ENCODE measurements at places on chromosomes 12 and 14. TPM values are rescaled to one million over a fixed set of nuclear protein-coding genes. Genes with fewer than 3 reads are reported as not detected.

DNA sequence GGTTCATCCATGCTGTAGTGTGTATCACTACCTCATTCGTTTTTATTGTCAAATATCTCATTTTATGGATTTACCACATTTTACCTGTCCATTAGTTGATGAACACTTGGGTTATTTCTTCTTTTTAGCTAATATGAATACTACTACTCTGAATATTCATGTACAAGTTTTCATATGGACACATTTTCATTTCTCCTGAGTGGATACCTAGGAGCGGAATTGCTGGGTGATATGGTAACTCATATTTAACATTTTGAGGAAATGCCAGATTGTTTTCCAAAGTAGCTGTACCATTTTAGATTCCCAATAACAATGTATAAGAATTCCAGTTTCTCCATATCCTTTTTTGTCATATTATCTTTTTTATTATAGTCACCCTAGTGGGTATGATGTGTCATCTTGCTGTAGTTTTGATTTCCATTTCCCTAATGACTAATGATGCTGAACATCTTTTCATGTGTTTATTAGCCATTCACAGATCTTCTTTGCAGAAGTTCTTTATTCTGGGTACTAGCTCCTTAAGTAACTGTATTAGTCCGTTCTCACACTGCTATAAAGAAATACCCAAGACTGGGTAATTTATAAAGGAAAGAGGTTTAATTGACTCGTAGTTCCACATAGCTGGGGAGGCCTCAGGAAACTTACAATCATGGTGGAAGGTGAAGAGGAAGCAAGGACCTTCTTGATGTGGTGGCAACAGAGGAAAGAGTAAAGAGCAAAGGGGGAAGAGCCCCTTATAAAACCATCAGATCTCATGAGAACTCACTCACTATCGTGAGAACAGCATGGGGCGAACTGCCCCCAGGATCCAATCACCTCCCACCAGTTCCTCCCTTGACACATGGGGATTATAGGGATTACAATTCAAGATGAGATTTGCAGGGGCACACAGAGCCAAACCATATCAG, 11.9 kb downstream of the NRDE2 start:
- H3K4me3 ChIP-seq: no peak overlapping the region
- no peaks in the 10 kb centered on the region for H3K27me3 ChIP-seq
- peaks cover 29% of the 10 kb centered on the region for H3K36me3 ChIP-seq
- H3K27ac ChIP-seq: no peak overlapping the region
- no peak for DNase-seq

DNA sequence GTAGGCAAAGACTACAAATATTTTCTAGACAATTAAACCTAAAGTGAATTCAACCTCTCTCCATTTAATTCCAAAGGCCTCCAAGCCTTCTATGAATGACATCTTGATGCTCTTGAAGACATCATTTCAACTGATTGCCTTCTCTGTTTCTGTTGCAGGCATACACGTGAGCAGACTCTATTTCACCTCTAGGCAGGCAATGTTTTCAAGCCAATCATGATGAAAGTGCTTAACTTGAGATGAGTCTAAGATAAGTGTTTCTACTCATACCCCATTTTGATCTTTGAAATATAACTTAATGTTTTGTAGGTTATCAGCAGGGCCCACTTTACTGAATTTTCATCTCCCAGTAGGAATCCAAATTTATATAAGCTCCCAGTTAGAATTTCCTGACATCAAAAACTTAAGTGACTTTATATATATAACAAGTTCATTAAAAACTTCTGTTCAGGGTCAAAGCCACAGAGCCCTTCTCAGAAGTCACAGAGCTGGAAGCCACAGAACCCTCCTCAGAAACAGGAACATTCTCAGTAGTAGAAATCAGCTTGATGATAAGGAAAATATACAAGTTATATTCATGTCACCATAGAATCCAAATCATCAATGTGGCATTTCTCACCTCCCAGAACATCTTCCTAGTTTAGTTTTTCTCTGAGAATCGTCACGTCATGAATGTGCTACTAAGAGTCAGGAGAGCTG, 108.5 kb downstream of the PHLDA1 start:
- H3K27ac ChIP-seq: no peak overlapping the region
- H3K27me3 ChIP-seq: peaks cover 2% of the 10 kb centered on the region
- H3K36me3 ChIP-seq: peaks cover 10% of the 10 kb centered on the region
- no peak for DNase-seq

DNA sequence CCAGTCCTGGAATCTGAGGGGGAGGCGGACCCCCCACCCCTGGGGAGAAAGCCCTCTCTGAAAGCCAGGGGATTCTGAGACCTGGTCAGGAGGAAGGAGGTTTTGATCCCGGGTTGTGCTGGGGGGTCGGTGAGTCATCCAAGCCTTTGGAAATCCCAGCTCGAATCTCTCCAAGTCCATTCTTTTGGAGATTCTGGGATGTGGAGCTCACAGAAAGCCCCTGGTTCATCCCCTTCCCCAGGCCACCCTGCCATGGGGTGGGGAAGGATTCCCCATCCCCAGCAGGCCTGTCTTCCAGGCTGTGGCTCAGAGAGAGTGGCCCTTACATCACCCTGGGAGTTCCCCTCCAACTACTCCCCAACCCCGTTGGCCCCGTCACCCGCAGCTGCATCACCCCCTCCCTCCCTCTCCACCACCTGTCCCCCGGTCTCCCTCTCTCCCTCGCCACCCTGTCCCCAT, 14.3 kb downstream of the EXOC3L4 start:
- DNase-seq: no peak
- no peak overlapping the region for H3K4me3 ChIP-seq
- peaks cover 28% of the 10 kb centered on the region for H3K4me1 ChIP-seq
- no peaks in the 10 kb centered on the region for H3K36me3 ChIP-seq
- H3K27ac ChIP-seq: no peak overlapping the region
- H3K27me3 ChIP-seq: no peaks in the 10 kb centered on the region

- no peaks in the 10 kb centered on the region for H3K27me3 ChIP-seq
- peaks cover 20% of the 10 kb centered on the region for H3K4me1 ChIP-seq
- no peak overlapping the region for H3K27ac ChIP-seq
- no peak for DNase-seq
Measured at GRCh38 chr12:76874491-76875190, 4.2 kb downstream of the CSRP2 start.

DNA sequence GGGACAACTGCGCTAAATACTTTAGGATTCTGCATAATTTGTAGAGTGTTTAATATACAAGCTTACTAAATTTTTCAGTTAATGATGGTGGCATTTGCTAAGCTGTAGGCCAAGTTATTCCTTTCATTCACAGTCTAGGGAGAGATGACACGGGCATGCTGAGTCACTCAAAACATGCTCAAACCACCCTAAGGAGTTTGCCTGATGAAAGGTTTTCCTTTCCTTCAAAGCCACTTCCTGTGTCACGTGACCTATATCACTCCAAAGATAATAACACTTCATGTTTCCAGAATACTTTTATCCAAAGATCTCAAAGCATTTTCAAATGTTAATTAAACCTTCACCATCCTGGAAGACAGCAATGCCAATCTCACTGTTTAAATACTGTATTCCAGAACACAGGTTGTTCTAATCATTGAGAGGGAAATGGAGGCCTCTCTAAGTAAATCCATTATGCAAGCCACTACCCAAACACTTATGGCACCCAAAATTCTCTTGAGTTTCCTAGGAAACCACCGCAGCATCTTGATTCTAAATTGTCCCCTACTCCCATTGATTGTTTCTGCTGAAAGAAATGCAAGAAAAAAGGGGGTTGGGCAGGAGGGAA, 207.0 kb upstream of the CDKN3 start:
- H3K36me3 ChIP-seq: no peaks in the 10 kb centered on the region
- no peaks in the 10 kb centered on the region for H3K27me3 ChIP-seq
- H3K27ac ChIP-seq: peak overlapping the region; percentile 35
- no peak for DNase-seq
- no peak overlapping the region for H3K4me3 ChIP-seq
- peaks cover 21% of the 10 kb centered on the region for H3K4me1 ChIP-seq

GRCh38 chr14:100400115-100400514, 77.0 kb downstream of the SLC25A47 start:
- peaks cover 11% of the 10 kb centered on the region for H3K36me3 ChIP-seq
- no peak for DNase-seq

- no peaks in the 10 kb centered on the region for H3K4me1 ChIP-seq
- H3K36me3 ChIP-seq: peaks cover 74% of the 10 kb centered on the region
- H3K27me3 ChIP-seq: no peaks in the 10 kb centered on the region
- peak; percentile 46 for DNase-seq
- H3K4me3 ChIP-seq: no peak overlapping the region
Measured at GRCh38 chr12:110343736-110344555, 59.6 kb downstream of the ANAPC7 start.

GRCh38 chr12:5718073-5718472, 227.0 kb downstream of the ANO2 start:
- no peak overlapping the region for H3K27ac ChIP-seq
- H3K36me3 ChIP-seq: no peaks in the 10 kb centered on the region

DNA sequence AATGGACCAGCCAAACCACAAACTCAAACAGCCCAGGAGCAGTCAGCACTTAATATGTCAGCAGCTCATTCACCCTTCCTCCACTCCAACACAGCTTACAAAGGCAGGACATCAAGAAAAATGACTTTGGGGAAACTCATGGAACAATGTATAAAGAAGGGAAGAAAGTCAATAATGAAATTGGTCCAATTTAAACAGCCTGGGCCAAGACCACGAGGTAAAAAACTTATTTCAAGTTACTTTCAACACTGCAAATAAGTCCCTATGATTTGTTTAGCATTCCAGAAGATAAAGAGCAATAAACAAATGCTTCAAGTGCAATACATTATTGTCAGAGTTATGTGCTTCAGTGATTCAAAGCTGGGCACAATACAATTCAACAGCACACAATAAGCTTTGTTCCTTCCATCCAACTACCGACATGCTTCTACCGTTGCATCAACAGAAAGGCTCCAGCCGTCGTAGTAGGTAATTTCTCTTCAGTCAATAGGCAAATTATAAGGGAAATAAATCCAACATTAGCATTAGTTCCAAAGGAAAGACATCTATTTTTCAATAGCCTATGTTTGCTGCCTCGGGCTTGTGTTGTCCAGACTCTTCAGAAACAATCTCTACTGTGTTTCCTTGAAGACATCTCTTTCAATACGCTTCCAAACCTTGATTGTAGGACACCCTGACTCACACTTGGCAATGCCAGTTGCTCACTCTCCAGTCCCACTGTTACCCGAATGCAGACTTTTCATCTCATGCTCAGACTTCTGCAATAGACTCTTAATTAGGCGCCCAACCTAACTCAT, 225.7 kb downstream of the NUAK1 start:
- H3K4me3 ChIP-seq: no peak overlapping the region
- H3K36me3 ChIP-seq: no peaks in the 10 kb centered on the region
- no peak for DNase-seq
- H3K4me1 ChIP-seq: peaks cover 2% of the 10 kb centered on the region
- H3K27me3 ChIP-seq: no peaks in the 10 kb centered on the region
- H3K27ac ChIP-seq: no peak overlapping the region

- peak overlapping the region; percentile 41 for H3K27ac ChIP-seq
- H3K4me3 ChIP-seq: no peak overlapping the region
- peaks cover 32% of the 10 kb centered on the region for H3K4me1 ChIP-seq
- H3K27me3 ChIP-seq: no peaks in the 10 kb centered on the region
- no peak for DNase-seq
Measured at GRCh38 chr12:1517007-1517406, 77.4 kb downstream of the FBXL14 start.

GRCh38 chr14:99192028-99192621, 79.9 kb downstream of the BCL11B start:
- H3K27me3 ChIP-seq: peaks cover 13% of the 10 kb centered on the region
- H3K27ac ChIP-seq: no peak overlapping the region
- peaks cover 10% of the 10 kb centered on the region for H3K4me1 ChIP-seq
- no peak for DNase-seq
- H3K4me3 ChIP-seq: no peak overlapping the region

DNA sequence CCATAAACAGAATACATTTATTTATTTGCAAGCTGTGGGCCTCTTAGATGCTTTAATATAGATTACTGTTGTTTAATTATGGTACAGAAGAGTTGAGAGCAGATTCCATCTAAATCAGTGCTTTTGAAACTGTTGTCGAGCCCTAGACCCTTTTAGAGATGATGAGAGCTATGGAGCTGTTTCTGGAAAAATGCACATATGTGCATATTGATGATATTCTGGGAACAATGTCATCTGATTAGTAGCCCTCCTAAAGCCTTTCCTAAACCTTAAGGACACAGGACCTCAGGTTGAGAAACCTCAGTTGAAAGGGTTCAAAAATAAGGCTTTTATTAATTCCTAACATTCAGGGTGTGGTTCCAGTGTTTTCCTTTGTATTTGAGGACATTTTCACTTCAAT, 11.7 kb downstream of the PRKCH start:
- no peaks in the 10 kb centered on the region for H3K36me3 ChIP-seq
- no peak for DNase-seq
- H3K27ac ChIP-seq: no peak overlapping the region
- no peak overlapping the region for H3K4me3 ChIP-seq
- H3K27me3 ChIP-seq: peaks cover 3% of the 10 kb centered on the region

GRCh38 chr12:42924482-42924881, 334.9 kb upstream of the PRICKLE1 start:
- peaks cover 5% of the 10 kb centered on the region for H3K27me3 ChIP-seq
- no peak for DNase-seq
- H3K4me1 ChIP-seq: peaks cover 30% of the 10 kb centered on the region
- no peaks in the 10 kb centered on the region for H3K36me3 ChIP-seq

DNA sequence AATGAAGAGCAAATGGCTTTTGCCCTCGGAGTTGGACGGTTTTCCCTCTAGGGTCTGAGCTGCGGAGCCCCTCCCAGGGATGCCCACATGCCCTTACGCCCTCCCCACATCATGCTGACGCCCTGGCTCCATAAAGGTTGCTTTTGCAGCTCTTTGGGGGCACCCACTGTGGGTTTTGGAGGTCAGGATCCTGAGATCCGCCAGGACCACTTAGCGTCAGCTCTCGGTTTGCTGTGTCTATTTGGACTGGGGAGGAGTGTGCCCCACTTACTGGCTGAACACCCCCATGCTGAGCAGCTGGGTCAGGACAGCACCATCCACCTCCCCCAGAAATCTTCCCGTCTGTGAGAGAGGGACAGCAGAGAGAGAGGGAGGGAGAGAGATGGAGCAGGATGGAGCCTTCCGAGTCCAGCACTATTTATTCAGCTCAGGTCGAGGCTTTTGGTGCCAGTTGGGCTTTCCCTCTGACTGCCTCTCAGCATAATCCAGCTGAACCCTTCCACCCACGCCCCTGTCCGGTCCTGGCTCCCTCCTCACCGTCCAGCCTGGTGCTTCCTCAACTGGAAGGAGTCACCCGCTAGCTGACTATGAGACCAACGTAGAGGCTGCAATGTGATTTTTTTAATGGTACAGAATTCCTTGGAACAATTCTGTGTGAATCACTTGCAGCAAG, 18.9 kb upstream of the LRTM2 start:
- no peaks in the 10 kb centered on the region for H3K36me3 ChIP-seq
- H3K4me3 ChIP-seq: no peak overlapping the region
- no peaks in the 10 kb centered on the region for H3K27me3 ChIP-seq
- no peak overlapping the region for H3K27ac ChIP-seq

Gene FSCB
- total RNA-seq: not detected

Gene IRF9
- 58.9 TPM for total RNA-seq

Gene OR4E2
- not detected for total RNA-seq

Gene TTC9
- 0.99 TPM for total RNA-seq

Gene PTPRB
- total RNA-seq: 0.05 TPM

Gene SCNN1A
- total RNA-seq: 3.2 TPM

Gene KRT79
- not detected for total RNA-seq
